ENCODE measurements at places on chromosomes 11 and 22.

DNA sequence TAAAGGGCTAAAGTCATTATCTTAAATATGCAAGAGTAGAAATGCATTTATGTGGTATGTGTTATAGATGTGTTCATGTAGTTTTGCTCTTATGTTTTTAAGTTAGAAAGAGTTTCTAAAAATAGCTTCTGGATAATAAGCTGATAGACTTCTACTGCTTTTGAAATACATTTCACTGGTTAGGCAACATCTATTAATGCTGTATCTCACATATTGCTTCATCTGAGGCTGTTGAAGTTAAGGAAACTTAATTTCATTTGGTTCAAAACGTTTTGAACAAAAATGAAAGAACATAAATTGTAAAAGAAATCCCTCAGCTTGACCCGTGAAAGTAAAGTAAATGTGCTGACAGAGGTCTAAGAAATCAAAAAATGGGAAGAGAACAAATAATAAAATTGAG, 164.0 kb upstream of the CTSC start:
- no peak for DNase-seq

GRCh38 chr22:41561788-41562187, 978 bp downstream of the CSDC2 start:
- no peak for DNase-seq

GRCh38 chr11:100849009-100849900, 162.2 kb downstream of the ARHGAP42 start:
- DNase-seq = no peak

GRCh38 chr22:37498289-37498909, 12.2 kb upstream of the MFNG start:
- DNase-seq = peak; percentile 48

- no peak for DNase-seq
Observed at GRCh38 chr11:68343761-68344256, 31.4 kb downstream of the LRP5 start.

- no peak for DNase-seq
Observed at GRCh38 chr11:79486242-79486984, 45.6 kb upstream of the TENM4 start.

- DNase-seq = peak; percentile 79
Observed at GRCh38 chr11:69122630-69123431, 32.9 kb upstream of the SMIM38 start.

GRCh38 chr11:31809857-31810778, 1.0 kb downstream of the PAX6 start:
- DNase-seq = no peak

GRCh38 chr11:76067099-76067498, 139.2 kb downstream of the WNT11 start:
- DNase-seq = no peak

DNA sequence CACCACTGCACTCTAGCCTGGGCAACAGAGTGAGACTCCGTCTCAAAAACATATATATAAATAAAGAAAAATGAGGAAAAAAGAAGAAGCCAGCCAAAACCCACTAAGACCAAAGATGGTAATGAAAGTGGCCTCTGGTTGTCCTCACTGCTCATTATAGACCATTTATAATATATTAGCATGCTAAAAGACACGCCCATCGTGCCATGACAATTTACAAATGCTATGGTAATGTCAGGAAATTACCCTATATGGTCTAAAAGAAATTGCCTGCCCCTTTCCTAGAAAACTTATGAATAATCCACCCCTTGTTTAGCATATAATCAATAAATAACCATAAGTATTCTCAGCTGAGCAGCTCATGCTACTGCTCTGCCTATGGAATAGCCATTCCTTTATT, 16.1 kb upstream of the TMEM86A start:
- DNase-seq = no peak

DNA sequence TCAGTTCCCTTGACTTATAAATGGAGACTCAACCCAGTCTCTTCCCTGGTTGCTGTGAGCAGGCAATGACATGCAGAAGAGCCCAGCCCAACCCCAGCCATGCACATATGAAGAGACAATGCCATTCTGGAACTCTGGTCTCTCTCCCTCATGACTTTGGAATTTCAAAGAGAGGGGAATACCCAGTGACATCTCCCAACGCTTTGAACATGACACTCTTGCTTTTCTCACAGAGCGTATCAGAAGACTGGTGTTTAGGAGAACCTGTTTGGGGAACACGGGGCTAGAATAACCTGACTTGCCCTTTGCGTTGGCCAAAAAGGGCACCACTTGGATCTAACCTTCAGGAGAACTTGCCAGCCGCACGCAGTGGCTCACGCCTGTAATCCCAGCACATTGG, 12.9 kb downstream of the RANGAP1 start:
- no peak for DNase-seq

GRCh38 chr11:5276697-5277096, 7.0 kb upstream of the HBE1 start:
- no peak for DNase-seq

GRCh38 chr11:105265845-105266244, 126.3 kb upstream of the CARD18 start:
- DNase-seq = no peak

DNA sequence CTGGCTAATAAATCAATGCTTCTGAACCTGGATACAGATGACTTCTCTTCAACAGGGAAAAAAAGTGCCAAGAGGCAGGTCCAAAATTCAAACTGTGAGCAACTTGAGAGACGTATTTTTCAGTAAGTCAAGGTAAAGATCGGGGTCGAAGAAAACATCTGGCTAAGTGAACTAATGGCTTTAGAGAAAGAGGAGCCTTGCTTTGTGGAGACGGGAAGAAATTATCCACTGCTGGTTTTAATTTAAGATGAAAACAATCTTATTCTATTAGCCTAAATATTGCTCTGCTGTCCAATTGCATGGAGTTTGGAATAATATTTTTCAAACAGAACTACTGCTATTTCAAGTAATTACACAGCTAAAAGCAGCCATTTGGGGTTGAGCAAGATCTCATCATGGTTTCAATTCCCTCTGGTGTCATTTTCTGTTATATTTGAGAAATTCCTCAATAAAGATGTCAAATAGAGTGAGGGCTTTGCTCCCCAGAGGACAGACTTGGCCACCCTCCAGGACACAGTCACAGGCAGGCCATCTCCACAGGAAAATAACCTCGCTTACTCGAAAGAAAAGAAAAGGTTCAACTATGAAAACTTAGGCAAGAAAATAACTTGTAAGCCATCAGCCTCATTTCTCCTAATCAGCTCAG, 29.8 kb downstream of the SCUBE1 start:
- DNase-seq = peak; percentile 49

DNA sequence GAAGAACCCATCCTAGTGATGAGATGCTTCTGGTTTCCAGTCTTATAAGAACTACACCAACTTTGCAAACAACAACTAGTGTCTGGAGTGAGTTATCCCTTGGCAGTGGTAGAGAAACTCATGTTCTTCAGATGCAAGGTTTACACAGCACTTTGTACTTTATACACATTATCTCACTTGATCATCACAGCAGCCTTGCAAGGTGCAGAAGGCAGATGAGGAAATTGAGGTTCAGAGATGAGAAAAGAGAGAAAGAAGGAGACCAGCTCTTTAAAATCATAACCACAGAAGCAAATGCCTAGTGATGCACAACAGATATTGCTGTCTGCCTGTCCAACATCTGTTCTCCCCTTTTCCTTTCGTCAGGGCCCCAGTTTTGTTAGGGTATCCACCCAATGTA, 16.7 kb upstream of the CD44 start:
- DNase-seq = no peak

DNA sequence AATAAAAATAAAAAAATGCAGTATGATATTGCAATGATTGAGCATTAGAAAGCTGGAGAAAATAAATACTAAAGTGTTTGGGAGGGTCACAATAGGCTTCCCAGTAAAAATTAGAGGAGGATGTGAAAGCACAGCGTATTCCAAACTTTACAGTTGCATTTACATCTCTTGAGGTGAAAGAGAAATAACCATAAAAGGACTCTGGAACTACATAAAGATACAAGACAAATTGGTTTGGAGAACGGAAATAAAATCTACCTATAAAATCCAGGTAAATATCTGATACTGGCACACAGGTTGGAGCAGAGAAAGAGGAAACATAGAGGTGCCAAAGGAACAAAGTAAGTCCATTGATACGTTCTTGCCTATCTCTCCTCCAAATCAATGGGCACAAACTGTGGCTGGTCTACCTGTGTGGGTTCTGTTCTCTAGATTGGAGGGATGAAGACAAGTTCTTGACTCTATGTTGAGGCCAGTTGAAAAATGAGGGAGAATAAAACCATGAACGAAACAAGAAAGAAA, at the start of gene MS4A12:
Gene MS4A12, plus strand, starts transcription at position 291 of the 522 bp plus-strand sequence. CDS start 4,541 bp downstream, outside the sequence.
- no peak for DNase-seq

DNA sequence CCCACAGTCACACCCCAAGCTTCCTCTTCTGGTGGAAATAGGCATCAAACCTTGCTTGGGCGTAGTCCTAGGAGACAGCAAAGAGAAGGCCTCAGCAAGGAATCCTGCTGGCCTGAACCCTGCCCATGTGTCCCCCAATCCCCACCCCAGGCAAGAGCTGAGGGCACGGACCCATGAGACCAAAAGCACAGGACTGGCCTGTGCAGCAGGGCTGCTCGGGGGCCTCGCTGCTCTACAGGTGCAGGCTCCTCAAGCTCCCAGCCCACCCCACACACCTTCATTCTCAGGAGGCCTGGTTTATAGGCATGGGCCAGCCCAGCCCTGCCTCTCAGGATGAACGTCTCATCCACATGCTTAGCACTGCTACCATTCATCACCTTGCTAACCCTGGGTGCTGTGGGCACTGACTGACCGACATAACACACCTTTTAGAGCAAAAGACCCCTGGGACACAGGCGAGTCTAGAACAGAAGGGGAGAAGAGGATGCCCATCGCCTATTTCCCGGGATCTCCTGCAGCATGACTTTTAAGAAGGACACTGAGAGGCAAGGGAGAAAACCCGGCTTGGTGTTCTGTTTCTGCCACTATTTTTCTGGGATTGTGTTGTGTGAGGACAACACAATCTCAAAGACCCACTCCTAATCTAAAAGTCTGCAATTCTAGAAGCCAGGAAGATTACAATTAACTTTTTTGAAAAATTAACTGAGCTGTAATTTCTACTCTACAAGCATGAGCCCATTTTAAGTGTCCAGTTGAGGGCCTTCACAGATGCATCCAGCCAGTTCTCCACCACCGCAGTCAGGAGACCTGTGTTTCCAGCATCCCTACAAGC, 15.4 kb downstream of the TCIRG1 start:
- peak; percentile 11 for DNase-seq

GRCh38 chr11:74388678-74389327, 9.4 kb downstream of the PGM2L1 start:
- peak; percentile 70 for DNase-seq

GRCh38 chr11:64339754-64340408, at the start of gene CCDC88B:
Gene CCDC88B, plus strand, starts transcription at chr11:64340204. Its CDS starts 63 bp downstream, at chr11:64340267.
- DNase-seq = peak; percentile 59

DNA sequence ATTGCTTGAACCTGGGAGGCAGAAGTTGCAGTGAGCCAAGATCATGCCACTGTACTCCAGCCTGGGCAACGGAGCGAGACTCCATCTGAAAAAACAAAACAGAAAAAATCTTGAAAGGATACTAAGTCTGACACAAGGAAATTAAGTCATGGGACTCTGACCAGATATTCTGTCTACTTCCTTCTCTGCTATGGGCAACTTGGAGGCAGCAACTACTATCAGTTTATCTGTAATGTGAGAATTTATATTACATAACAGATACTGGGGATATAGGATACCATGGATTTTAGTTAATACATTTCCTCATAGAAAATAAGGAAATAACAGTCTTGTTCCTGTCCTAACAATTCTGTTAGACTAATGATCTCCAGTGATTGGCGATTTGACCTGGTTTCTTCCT, 1.6 kb upstream of the SGSM3 start:
- peak; percentile 41 for DNase-seq

DNA sequence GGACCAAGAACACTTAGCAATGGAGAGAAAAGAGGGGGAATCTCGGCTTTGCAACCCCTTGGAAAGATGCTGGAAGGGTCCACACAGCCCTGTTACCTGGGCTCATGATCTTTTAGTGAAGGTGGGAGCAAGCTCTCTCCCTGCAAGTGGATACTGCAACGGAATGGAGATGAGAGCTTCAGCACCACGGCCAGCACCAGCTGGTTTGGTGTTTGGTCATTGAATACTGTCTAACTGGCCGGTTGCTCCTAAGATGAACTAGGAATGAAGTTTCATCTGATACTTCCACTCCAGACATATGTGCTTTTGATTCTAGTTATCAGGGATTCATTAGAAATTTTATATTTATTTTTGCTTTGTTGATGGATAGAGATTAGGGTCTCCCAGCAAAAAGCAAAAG, 16.3 kb downstream of the HTR3A start:
- peak; percentile 35 for DNase-seq

Measured in inflammatory macrophage (primary cell).